ENCODE measurements at places on chromosomes 2 and 18.

GRCh38 chr2:105406221-105406620 is 7.4 kb upstream of the FHL2 start:
- no peaks in the 10 kb centered on the region for H3K27me3 ChIP-seq
- no peaks in the 10 kb centered on the region for H3K36me3 ChIP-seq
- no peak overlapping the region for H3K4me3 ChIP-seq
- DNase-seq = no peak

DNA sequence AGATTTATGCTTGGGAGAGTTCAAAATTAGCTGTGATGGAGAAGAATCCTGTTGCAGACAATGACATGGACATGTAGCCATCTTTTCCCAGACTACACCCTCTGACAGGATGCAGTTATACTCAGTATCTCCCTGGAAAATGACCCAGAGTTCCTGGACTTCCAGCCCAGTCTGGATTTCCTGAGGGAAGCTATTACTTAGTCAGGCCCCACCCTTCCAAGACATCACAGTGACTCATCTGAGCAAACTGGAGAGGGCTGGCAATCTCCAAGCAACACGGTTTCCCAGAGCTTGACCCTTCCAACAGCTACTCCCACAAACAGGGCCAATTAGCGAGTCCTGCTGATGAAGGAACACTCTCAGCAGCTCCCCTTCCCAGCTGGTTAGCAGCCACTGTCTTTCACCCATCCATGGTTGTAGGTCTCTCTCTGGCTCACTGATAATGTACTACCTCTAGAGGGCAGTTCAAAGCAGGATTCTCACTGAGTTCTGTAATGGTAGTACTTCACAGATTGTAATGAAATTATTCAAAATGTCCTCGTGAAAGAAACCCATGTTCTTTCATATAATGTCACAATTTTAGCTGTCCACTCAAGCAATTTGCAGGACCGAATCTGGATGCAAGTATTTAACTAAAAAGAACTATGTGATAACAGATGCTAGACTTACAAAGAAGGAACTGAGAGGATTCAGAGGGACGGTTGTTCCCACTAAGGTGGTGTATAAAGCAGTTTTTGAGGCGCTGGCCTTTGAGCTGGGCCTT is 110.2 kb downstream of the MDH1 start:
- DNase-seq = peak; percentile 11
- no peaks in the 10 kb centered on the region for H3K4me1 ChIP-seq
- no peak overlapping the region for H3K27ac ChIP-seq
- H3K4me3 ChIP-seq = no peak overlapping the region
- H3K36me3 ChIP-seq = no peaks in the 10 kb centered on the region

DNA sequence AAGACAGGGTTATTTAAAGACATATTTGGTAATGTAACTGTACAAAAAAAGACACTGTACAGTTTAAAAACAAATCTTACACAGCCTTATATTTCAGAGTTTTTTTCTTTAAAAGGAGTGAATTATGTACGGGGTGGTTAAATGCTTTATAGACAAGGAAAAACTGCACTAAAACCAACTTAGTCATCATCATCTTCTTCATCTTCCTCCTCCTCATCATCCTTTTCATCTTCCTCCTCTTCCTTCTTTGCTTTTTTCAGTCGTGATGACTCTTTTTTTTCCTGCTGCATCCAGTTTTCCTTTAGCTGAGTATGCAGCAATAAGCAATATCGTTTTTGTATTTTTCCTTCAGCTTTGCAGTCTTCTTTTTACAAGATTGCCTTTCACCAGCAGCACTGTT is 14.6 kb upstream of the MBOAT2 start:
- H3K27ac ChIP-seq = no peak overlapping the region
- no peak overlapping the region for H3K4me3 ChIP-seq

GRCh38 chr2:229456091-229456490 is 185.0 kb upstream of the PID1 start:
- H3K27me3 ChIP-seq = no peaks in the 10 kb centered on the region
- H3K27ac ChIP-seq = no peak overlapping the region
- H3K4me3 ChIP-seq = no peak overlapping the region
- DNase-seq = no peak
- H3K36me3 ChIP-seq = no peaks in the 10 kb centered on the region
- no peaks in the 10 kb centered on the region for H3K4me1 ChIP-seq

DNA sequence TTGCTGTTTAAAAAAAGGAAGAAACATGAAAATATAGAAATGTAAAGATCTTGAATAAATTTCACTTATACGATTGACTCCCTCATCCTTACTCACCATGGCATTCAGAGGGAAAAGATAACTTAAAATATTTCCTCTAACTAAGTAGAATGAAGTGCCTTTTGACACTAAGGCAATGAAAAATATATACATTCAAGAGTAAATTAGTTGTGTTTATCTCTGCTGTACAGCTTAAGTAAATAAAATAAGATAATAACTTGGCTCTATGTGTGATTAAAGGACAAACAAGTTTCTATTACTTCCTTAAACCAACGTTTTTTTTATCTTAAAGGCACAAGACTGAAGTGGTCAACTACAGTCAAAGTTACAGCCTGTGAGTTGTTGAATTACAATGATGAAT is 142.3 kb upstream of the LRRTM4 start:
- no peaks in the 10 kb centered on the region for H3K36me3 ChIP-seq
- H3K4me1 ChIP-seq = no peaks in the 10 kb centered on the region
- no peak for DNase-seq
- no peak overlapping the region for H3K4me3 ChIP-seq
- no peak overlapping the region for H3K27ac ChIP-seq
- no peaks in the 10 kb centered on the region for H3K27me3 ChIP-seq

- no peak for DNase-seq
- no peaks in the 10 kb centered on the region for H3K36me3 ChIP-seq
- H3K27ac ChIP-seq = no peak overlapping the region
- no peaks in the 10 kb centered on the region for H3K4me1 ChIP-seq
Measured at GRCh38 chr2:223915071-223915470, 30.1 kb downstream of the WDFY1 start.

DNA sequence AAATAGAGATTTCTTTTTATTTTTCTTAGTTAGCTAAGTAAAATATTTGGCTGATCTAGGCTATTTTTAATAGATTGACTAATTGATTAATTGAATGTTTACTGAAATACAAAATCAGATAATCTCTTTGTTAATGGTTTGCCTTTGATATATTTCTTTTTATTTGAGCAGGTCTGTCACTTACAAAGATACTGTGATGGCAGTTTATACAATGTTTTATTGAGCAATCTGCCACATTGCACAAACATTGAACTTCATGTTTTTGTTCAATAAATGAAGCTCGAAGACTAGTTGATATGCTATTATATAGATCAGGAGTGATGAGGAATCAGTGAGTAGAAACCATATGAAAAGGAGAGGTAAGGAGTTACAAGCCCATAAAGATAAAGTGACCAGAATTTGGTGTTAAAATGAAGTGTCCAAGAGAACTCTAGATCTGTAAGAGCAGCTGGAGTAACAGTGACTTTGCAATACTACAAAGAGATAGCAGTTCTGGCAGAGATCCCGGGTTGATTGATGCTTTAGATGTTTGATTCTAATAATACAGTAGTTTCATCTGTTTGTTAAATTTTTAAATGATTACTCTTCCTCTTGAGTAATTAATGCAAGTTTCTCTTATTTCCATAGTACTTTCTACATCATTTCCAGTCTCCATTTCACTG is 574.2 kb downstream of the CCDC85A start:
- H3K4me3 ChIP-seq = no peak overlapping the region
- no peaks in the 10 kb centered on the region for H3K4me1 ChIP-seq
- no peaks in the 10 kb centered on the region for H3K36me3 ChIP-seq
- H3K27ac ChIP-seq = no peak overlapping the region
- no peaks in the 10 kb centered on the region for H3K27me3 ChIP-seq
- DNase-seq = no peak

DNA sequence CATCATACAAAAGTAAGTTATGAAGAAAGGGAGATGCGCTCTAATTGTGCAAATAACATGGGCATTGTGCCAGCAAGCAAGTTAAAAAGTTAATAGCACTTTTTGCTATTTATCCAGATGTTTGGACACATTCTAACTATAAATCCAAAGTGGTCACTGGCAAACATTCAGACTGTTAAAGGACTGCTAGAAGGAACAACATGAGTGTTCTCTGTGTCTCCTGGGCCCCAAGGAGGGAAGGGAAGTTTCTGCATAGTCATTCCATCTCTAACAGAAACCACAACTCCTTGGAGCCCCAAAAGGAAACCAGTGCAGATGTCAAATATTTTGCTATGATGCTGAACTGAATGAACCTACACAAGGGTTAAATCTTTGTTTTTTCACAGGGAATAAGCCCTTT is 213.3 kb upstream of the HNRNPA3 start:
- no peaks in the 10 kb centered on the region for H3K4me1 ChIP-seq
- no peak overlapping the region for H3K27ac ChIP-seq
